IPS DF 6.9 (cell line): ENCODE measurements at places on chromosomes 4 and X.

DNA sequence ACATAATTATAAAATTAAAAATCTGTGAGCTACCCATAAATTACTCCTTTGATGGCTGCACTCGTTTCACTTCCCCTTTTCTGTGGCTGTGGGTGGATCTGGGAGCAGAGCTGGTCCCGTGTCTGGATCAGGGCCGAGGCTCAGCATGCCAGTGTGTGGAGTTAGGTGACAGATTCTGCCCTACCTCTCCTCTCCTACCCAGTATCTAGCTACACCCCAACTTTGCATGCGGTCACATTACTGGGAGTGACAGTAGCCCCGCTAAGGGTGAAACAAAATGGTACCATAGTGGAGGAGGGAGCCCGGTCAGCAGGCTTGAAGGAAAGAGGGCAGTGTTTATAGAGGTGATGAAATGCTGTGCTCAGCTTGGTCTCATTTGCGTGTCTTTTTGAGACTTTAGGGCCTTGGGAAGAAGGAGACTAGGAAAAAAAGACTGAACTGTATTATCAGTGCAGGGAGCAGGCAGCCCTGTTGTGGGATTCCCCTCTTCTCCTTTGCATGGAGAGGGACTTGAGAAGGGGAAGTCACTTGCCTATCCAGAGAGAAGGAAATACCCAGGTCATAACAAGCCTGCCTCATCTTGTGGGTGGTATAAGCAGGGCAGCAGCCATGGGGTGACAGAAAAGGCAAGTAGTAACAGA, 48.4 kb downstream of the ARHGAP10 start:
- DNase-seq: no peak

- DNase-seq: no peak
Observed at GRCh38 chrX:140190441-140191108, 225.3 kb upstream of the CXorf66 start.

DNA sequence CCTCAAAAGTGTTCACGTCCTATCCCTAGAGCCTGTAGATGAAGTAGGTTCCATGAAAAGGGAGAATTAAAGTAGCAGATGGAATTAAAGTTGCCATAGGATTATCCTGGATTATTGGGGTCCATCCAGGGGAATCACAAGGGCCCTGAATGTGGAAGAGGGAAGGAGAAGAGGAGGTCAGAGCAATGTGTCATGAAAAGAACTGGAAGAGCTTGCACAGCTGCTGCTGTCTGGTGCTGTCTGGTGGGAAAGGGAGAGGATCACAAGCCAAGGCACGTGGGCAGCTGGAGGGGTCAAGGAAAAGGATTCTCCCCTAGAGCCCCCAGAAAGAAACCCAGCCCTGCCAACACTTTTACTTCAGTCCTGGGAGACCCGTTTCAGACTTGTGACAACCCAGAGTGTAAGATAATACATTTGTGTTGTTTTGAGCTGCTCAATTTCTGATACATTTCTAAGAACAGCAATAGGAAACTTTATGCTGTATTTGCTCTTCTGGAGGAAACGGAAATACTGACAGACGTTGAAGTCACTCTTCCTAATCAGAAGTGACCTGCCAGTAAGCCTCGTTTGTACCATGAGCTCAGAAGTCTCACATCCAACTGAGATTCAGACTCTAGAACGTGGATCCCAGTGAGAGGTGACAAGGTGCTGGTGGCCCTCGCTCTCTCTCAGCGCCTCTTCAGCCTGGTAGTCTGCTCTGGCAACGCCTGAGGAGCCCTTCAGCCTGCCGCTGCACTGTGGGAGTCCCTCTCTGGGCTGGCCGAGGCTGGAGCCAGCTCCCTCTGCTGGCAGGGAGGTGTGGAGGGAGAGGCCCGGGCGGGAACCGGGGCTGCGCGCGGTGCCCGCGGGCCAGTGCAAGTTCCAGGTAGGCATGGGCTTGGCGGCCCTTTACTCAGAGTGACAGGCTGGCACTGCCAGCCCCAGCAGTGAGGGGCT, 34.7 kb upstream of the ENPP6 start:
- DNase-seq: no peak

GRCh38 chrX:31036895-31037294, 34.9 kb downstream of the FTHL17 start:
- no peak for DNase-seq

DNA sequence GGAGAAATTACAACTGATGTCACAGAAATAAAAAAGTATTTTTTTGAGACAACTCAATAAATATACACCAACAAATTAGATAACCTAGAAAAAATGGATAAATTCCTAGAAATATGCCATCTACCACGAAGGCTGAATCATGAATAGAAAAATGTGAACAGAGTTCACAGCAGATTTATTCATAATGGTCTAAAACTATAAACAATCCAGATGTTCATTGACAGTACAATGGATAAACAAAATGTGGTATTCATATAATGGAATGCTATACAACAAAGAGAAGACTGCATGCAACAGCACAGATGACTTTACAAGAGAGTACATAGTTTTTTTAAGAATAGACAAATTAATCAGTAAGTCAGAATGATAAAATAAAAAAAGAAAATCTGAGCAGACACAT, 55.2 kb downstream of the CLOCK start:
- DNase-seq: no peak

DNA sequence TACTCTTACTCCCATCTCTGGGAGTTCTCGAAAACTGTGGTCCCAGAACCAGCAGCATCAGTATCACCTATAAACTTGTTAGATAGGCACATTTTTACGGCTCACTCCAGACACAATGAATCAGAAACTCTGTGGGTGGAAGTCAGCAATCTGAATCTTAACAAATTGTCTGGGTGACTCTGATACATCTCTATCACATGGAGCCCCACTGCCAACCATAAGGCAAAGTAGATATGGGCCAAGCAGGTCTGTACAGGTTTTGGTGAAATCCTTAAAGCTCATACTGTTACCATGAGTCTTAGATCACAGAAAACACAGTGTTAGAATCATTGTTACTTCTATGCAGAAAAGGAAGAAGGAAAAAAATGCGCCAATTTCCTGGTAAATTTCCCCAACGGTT, 122.5 kb upstream of the HCCS start:
- DNase-seq: no peak

DNA sequence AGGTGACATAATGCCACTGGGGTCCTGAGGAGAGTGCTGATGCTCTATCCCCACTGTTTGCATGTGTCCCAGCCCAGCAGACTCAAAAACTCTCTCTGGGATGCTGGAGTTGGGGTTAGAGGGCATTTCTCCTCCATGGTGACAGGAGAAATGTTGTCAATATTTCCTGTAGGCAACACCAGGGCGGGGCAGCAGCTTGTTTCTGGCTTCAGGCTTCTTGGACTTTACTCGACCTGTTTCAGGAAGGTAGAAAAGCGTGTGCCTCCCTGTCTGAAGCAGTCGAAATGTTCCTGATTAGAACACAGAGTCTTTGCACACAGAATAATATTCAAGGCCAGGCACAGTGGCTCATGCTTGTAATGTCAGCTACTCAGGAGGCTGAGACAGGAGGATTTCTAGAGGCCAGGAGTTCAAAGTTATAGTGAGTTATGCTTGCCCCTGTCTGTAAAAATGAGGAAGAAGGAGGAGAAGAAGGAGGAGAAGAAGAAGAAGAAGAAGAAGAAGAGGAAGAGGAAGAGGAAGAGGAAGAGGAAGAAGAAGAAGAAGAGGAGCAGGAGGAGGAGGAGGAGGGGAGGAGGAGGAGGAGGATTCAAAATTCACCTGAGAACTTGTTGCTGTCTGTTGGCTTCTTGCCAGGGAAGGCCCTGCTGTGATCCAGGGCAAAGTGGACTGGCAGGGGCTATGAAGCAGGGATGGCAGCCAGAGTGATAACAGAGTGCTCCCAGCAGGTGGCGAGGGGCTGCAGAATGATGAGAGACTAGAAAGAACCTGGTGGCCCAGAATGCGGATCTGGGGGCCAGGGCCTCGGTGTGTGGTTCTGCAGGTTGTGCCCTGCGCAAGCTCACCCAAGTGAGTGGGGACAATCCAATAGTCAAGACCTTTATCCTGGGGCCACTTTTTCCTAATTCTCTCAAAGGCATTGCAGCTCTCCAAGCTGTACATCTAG, 82.9 kb downstream of the RTL5 start:
- DNase-seq: no peak

GRCh38 chr4:61425315-61425714, 225.2 kb downstream of the ADGRL3 start:
- no peak for DNase-seq

GRCh38 chr4:48068182-48068581, 51.6 kb downstream of the NIPAL1 start:
- no peak for DNase-seq

DNA sequence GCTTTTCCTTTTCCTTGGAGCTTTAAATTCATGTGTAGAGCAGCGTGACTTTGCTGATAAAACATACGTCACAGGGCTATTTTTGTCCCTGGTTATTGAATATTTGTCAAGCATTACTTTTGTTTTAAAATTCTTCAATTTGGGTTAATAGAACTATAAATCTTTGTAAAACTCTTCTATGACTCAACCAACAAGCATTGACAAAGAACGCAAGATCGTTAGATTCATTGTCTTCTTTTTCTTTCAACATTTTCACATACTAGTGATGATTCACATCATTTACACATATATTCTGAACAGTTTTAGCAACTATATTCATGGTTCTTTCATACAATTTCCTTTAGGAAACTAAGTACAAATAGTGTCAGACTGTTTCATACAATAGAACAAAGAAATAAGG, 72.0 kb upstream of the GPM6A start:
- DNase-seq: no peak

GRCh38 chr4:159290321-159291030, 187.6 kb downstream of the RAPGEF2 start:
- no peak for DNase-seq

- no peak for DNase-seq
Observed at GRCh38 chrX:103343105-103343504, 13.1 kb downstream of the TCEAL7 start.

DNA sequence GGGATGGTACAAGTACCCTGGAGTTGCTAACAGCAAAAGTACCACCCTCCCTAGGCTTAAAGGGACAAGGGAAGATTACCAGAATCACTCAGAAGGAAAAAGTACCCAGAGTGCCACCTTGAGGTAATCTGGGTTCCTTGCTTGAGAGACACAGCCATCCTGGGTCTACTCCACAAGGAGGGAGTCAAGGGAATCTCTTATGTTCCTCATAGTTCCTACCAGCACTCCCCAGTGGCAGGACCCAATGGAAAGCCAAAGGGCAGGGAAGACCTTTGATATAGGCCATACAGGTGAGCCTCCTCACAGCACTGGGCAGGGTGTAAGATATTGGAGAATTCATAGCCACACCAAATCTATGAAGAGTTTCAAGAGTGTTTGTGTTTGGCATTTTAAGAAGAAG, 5.7 kb downstream of the IL2 start:
- DNase-seq: peak; percentile 64

DNA sequence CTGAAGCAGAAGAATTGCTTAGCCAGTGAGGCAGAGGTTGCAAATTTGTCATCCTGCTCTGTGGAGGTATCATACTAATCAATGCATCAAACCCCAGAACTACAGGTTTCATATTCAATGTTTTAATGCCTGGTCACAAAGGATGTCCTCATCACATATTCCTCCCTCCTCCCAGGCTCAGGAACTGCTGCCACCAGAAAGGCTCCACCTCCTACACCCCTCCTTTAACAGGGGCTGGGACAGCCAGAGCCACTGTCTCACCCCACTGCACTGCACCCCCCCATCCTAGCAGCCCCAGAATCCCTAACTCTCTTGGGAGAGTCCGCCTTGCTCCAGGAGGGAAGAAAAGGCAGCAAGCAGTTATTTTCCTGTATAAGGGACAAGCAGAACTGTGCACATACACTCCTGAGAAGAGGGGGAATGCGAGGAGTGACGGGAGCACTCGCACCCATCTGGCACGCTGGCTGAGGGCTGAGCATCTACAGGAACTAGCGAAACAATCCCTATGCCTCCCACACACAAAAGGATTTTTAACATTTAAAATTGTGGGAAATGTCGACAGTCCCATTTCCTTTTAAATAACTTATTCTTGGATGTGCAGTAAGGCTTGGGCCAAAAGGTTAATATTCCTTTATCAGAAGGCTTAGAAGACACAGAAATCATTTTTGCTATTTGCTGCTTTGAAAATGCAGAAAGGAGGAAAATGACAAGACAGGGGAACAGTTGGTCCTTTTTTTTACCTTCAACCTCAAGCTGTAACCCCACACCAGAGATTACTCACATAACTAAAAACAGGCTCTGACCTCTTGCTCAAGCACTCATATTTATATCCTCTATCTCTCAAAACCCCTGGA, 27.8 kb downstream of the CD99L2 start:
- DNase-seq: no peak

- no peak for DNase-seq
Observed at GRCh38 chr4:76219299-76220055, 5.9 kb upstream of the SCARB2 start.

GRCh38 chr4:53813998-53814397, 222.7 kb upstream of the LNX1 start:
- DNase-seq: no peak

DNA sequence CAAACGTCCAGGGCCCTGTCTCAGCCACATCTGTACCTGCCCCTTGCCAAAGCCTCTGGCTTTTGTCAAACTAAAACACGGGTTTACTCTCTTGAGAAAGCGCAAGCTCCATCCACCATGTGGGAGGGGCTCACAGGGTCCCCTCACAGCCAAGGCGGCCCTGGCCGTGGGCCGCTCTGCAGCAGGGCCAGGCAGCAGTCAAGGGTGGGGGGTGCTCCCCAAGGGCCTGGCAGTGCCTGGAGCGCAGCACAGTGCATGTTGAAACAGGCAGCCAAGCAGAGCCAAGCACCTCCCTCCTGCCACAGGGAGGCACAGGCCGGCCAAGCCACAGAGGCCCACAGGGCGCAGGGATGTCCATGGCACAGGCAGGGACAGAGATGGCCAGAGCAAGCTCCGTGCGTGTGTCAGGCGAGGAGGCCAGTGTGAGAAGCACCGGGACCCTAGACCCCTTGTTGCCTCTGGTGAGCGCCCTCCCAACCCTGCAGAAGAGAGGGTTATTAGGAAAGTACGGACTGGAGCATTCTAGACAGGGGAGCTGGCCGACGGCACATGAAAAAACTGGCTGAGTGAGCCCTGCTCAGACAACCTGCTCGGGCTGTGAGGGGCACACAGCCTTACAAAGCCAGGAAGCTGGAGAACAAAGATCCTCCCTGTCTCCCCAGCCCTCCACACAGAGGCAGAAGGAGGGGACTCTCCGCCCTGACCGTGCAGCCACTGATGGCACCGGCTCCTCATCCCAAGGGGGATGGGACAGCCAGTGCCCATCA, 39.0 kb downstream of the FAM53A start:
- DNase-seq: no peak

DNA sequence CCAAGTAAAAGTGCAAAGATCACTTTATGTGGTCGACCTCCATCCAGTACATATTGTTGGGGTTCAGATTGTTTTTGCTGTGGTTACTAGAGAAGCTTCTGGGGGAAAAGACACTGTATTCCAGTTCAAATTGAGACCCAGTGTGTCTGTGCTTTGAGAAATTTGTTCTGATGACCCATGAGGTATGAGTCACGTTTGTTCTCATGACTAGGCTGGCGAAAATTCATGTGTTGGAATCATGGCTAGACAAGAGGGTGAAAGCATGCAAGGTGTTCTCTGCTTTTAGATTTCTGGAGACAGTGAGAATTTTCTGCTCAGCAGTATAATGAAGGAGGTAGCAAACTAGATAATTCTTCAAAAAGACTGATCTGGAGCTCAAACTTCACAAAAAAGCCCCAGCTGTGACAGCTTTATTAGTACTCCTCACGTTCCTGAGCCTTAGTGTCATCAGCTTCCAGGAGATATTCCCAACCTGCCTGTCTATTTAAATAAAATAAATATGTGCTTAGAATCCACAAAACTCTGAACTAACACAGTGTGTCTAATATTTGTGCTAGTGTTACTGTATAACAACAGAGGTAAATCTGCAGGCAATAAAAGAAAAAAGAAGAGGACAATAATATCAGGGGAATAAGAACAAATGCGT, 24.4 kb upstream of the FAM47B start:
- no peak for DNase-seq

- DNase-seq: no peak
Observed at GRCh38 chr4:32503241-32503640, 1783.1 kb downstream of the PCDH7 start.
